Hepatic stellate cell (primary cell): ENCODE measurements at places on chromosomes 5 and 9.
A peak's percentile ranks its signal among the peaks of the same experiment; 100 is the strongest.

GRCh38 chr9:105883847-105884246 lies 189.5 kb downstream of the TMEM38B start:
- DNase-seq: no peak

GRCh38 chr5:159163027-159163700 lies 46.2 kb downstream of the RNF145 start:
- DNase-seq: no peak

GRCh38 chr5:54721116-54721515 lies 203.6 kb downstream of the SNX18 start:
- DNase-seq: no peak

GRCh38 chr5:4222821-4223220 lies 627.2 kb downstream of the IRX1 start:
- no peak for DNase-seq

DNA sequence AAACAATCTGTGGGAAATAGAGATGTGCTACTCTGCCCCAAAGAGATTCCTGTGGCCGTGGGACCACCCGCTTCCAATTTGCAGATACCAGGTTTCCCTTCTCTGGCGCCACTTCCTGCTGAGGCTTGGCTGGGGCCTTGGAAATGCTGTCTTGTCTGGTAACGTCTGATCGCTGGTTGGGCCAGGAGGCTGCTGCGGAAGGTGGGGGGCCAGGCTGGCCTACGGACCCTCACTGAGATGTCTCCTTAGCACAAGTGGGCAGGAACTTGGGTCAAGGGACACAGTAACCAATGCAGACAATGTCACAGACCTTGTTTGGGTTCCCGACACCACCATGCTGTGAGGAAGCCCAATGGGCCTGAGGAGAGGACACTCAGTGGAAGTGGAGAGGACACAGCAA lies 31.7 kb upstream of the IRX4 start:
- DNase-seq: no peak

DNA sequence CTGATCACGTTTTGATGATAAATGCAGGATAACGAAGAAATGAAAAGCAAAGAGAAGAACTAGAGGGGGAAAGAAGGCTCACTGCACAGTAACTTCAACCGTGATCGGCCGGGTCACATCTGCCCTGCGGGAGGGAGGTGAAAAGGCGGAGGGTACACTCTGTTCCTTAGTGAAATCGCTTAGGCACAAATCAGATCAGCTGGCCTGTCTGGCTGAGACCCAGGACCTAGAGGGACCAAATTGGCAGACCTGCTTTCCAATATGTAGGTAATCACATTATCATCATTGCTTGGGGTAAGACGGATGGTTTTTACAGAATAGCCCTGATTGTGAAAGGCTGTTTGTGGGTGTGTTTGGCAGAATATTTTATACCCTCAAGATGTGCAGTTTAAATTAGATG lies 82.2 kb downstream of the SLC28A3 start:
- DNase-seq: no peak

DNA sequence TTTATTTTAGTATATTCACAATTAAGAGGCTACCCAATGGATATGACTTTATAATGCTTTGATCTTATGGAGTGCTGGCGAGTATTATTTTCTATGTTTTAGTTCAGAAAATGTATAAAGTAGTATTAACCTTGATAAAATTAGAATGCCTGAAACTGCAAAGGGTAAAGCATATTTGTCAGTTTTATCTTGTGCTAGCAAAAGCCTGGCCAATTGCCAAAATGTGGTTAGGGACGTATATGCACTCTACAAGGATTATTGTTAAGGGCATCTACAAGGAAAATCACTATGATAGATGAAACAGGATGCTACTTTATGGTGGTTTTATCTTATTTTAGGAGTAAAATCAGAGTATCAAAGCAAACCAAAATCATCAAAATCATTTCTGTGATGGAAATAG lies 281.7 kb downstream of the CCDC171 start:
- no peak for DNase-seq

GRCh38 chr9:97504381-97505216 lies 3.1 kb downstream of the TMOD1 start:
- DNase-seq: no peak

DNA sequence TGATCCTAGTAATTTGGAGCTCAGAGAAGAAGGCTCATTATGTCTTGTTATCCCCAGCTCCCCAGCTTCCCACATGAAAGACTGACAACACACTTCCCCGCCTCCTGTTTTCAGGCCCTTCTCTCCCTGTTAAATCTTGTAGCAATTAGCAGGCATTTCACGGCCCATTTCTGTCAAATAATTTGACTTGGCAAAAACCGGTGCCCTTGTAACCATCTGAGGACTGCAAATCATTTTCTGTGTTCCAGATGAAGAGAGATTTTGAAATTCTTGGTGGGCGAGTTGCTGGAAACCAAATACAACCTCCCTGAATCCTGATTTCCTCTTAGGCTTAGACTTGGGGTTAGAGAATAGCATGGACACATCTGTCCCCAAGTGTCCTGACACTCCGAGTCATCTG lies 109.7 kb downstream of the MSX2 start:
- no peak for DNase-seq

DNA sequence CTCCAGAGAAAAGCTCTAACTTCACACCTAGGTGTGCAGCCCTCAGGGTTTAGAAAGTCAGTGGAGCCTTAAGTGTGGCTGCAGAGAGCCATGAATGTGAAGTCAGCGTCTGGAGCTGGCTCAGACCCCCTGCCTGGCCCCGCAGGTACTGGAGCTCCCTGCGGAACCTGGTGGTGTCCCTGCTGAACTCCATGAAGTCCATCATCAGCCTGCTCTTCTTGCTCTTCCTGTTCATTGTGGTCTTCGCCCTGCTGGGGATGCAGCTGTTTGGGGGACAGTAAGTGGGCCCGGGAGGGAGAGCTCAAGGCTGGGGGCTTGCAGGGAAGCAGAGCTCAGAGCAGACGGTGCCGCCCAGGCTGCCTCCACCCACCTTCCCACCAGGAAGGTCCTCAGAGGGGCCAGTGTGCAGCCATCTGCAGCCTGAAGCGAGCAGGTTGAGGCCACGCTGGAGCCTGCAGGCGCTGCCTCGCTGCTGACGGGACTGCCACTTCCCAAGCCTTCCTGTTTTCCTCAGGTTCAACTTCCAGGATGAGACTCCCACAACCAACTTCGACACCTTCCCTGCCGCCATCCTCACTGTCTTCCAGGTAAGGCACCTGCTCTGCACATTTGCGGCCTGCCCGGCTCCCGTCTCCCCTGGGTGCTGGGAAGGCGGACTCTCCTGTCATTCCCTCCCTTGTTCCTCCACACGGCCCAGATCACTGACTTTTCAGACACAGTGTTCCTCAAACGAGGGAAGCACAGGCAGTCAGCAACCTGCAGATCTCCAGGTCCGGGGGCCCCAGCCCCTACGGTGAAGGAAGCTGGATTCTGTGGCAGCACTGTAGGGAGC lies 108.9 kb downstream of the CACNA1B start:
- no peak for DNase-seq

DNA sequence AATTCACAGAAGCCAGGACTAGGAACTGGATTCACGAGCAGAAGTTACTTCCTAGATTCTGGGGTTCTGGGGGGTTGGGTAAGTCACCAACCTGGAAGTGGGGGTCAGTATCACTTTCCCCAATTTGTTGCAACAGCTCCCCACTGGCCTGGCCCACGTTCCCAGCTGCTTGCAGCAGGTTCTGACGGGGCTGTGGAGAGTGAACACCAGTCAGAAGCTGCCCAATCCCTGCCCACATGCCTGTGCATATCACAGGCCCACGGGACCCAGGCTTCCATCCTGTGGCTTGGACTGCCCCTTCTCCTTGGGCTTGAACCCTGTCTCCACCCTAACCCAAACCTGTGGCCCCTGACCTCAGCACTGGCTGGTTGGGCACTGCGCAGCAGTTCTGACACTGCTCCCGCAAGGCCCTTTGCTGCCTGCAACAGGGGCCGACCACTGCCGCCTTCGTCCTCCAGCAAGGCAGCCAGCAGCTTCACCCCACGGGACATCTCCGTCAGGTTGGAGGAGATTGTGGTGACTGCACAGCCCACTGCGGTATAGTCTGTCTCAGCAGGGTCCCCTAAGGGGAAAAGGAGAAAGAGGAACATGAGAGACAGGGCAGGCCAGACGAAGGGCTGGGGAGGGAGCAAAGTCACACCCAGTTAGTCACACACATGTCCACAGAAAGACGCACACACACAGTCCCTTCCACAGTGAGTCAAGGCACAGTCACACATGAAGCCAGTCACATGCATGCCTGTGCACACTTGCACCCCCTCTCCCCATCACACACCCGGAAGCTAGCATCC lies 13.1 kb downstream of the TLN1 start:
- DNase-seq: no peak

- no peak for DNase-seq
Measured at GRCh38 chr9:13146840-13147239, 132.7 kb downstream of the MPDZ start.

DNA sequence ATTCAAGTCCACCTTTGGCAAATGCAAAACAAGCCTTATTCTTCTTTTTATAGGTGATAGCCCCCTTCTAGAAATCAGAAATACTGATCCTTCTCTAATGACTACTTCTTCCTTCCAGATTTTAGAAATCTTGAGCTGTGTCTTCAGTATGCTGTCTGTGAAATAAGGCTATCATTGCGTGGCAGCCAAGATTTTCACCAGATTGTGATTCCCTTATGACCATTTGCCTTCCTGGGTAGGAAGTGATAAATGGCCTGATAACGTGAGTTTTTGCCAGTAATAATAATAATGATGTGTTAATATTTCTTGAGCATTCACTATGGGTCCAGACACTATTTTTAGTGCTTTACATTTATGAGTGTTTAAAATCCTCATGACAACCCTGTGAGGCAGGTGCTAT lies 80.9 kb downstream of the PIP5K1B start:
- no peak for DNase-seq

DNA sequence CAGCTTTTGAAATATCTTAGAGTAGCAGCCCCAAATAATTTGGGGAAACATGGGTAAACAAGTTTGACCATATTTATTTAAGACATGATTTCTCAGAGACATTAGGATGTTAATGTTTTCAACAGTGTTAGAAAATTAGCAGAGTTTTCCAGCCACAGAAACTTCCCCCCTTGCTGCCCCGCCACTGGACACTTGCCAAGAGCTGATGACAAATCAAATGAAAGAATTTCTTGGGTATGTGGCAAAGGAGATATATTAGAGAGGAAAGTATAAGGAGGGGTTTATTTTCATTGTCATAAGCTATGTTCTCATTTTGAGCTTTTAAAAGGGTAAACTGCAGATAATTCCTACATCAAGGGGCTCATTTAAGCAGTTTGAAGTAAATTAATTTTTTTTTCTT lies 15.9 kb downstream of the GABRA1 start:
- DNase-seq: no peak

DNA sequence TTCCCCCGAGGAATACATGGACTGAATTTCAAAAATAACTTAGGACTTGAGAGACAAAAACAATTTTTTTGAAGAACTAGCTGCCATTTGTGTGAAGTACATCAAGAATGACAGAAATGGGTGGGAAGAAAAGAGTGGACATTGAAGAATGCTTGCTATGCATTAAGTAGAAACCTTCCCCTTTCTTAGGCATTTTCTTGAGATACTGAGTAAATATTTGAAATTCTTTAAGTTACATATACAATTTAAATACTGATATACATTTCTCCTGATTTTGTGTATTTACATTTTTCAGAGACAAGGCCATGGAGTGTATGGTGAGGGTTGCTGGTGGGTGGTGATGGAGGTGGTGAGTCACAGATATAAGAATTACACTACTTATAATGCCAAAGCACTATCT lies 319.3 kb upstream of the ADAMTSL1 start:
- DNase-seq: no peak

DNA sequence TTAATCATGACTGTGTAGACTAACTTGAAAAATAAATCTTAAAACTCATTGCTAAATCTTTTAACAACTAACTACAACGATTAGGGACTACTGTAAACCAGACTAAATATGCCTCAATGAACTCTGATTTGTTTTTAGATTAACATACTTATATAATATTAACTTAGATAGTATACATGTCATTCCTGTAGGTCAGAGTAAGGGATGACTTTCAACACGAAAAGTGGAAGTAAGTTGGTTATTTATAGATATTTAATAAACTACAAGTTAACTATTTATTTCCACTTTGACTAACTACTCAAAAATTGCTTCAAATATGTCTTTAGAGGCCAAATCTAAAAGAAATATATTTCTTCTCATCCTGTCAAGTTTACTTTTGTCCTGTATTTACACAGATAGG lies 795.6 kb downstream of the PTPRD start:
- no peak for DNase-seq

- DNase-seq: no peak
Measured at GRCh38 chr5:126927429-126927828, 102.9 kb downstream of the MARCHF3 start.

- no peak for DNase-seq
Measured at GRCh38 chr5:13946111-13946510, 1.6 kb upstream of the DNAH5 start.

- no peak for DNase-seq
Measured at GRCh38 chr5:147448766-147449165, 61.1 kb downstream of the DPYSL3 start.

- DNase-seq: no peak
Measured at GRCh38 chr5:13303445-13303844, 641.0 kb downstream of the DNAH5 start.

GRCh38 chr5:83294246-83294645 lies 177.3 kb upstream of the VCAN start:
- DNase-seq: no peak

DNA sequence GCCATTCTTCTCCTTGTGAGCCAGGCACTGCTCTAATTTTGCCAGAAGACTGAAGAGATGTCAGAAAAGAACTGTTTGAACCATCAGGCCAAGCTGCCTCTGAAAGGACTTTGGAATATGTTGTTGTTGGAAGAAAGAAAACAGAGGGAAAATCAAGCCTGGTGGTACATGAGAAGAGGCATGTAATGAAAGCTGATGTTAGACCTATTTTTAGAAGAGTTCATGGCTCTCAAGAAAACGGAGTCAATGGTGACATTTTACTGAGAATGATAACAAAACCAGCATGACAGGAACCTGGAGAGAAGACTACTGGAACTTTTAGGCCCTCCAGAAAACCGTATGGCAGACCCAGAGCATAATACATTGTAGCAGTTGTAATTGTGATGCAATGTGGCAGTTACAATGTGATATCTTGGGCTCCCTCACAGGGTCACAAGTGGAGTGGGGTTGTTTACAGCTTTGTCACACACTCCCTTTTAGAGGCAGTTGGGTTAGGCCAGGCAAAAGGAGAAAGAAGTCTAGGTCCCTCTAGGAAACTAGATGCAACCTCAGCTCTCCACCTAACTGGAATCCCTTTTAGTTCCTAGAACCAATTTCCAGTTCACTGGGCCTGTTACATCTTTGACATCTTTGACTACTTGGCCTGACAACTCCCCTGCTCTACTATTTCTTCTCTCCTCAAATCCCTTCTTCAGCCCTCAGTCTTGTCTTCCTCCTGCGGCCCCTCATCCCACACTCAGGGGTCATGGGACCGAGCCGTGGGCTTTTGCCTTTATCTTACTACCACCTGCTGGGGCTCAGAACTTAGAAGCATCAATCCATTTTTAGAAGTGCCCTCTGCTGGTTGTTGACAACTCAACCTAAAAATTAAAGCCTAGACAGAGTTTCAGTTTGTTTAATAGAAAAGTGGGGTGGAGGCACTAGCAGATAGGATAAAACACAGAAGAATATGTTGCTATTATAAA lies 61.2 kb upstream of the JAK2 start:
- DNase-seq: peak; percentile 25
